Hematopoietic multipotent progenitor cell treated with erythropoietin and hydrocortisone succinate and interleukin-3 and kit ligand, for 17 days (in vitro differentiated cells): ENCODE measurements at places on chromosomes 4 and X.

GRCh38 chr4:158914218-158914617 is 145.4 kb downstream of the FNIP2 start:
- DNase-seq, result no peak

DNA sequence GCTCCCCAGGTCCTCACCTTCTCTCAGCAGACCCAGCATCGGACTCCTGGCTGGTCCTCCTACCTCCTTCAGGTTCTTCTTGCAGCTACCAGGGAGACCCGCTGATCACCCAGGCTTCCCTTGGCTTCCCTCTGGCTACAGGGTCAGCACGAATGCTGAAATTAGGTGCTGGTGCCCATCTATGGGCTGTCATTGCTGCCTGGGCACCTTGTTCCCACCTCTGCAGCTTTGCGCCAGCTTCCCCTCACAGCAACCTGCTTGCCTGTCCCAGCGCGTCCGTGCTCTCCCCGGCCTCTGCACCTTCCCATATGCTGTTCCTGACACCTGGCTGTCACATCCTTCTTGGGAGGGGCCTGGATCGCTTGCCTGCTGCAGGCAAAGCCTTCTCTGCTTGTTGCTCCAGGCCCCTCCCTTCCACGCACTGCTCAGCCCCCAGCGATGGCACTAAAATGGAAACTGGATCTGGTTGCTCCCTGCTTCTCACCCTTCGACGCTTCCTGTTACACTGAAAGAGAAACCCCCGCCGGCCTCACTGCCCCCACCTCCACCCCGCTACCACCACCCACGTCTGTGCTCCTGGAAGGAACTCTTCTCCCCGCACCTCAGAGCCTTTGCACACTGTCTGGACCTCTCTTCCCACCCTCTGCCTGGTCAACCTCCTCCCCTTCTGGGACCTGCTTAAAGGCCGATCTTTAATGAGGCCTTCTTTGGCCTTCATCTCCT is 22.2 kb downstream of the C4orf50 start:
- DNase-seq, result no peak

GRCh38 chr4:102324730-102325129 is 20.6 kb downstream of the SLC39A8 start:
- no peak for DNase-seq

- no peak for DNase-seq
Measured at GRCh38 chr4:86965019-86965976, 30.5 kb downstream of the AFF1 start.

- DNase-seq, result no peak
Measured at GRCh38 chr4:66872661-66873060, 672.6 kb downstream of the CENPC start.

GRCh38 chr4:142101401-142101800 is 465.0 kb downstream of the IL15 start:
- DNase-seq, result no peak

DNA sequence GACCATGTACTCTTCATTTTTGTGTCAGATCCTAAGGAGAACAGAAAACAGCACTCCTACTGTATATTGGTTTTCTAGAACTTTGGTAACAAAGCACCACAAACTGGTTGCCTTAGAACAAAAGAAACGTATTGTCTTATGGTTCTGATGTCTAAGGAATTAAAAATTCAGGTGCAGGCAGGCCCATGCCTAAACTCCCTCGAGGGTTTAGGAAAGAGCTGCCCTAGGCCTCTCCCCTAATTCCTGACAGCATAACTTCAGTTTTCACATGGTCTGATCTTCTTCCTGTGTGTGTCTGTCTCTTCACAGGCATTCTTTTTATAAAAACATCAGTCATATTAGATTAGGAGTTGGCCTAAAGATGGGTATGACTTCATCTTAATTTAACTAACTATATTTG is 1093.6 kb downstream of the TECRL start:
- DNase-seq, result no peak

DNA sequence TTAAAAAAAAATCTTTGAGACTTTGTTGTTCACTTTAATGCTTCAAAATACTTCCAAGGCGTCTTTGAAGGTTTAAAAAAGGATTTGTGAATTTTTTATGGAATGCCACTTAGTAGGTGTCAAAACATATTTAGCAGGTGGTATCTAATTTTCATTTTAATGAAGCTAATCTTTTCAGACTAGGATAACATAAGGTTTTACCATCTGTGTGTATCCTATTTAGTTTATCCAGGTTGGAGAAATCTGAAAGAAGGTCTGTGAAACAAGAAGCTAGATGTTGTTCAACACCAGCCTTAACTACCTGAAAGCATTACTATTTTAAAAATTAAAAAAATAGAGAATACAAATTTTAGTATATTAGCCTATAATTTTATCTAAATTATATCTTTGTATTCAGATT is 193.4 kb downstream of the GRID2 start:
- no peak for DNase-seq

GRCh38 chr4:147831551-147832171 is 99.8 kb downstream of the ARHGAP10 start:
- no peak for DNase-seq
